NCI-H2081 treated with DMSO at 0.1 percent for 48 hours (cell line): ENCODE measurements at places on chromosomes 6 and 20.
A peak's percentile ranks its signal among the peaks of the same experiment; 100 is the strongest.

DNA sequence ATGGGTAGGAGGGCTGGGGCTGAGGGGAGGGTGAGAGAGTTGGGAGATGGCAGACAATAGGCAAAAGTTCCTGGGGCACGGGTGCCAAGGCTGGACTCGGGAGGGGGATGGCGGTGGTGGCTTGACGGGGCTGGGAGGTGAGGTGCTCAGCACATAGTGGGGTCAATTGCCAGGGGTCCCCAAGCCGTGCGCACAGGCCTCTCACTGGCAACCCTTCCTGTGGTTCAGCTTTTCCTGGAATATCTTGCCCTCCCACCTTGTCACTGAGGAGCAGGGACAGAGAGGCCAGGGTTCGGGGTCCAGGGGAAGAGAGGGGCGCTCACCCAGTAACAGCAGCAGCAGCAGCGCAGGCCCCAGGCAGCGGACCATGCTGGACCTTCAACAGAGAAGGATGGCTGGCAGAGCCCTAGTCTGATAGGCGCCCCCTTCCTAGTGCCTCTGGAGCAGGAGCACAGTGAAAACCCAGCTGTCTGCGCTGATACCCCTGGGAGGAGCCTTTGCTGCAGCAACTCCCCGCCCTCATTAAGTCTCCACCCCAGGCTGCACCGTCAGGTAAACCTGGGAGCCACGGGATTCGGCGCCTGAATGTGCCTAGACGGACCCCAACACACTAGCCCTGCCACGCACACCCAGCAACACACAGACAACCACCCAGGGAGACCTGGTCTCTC, at the start of gene GFRA4:
TSS of gene GFRA4 (minus strand) at position 369 of the 671 bp plus-strand sequence. CDS start at position 369, 0 bp downstream.
- no peak for DNase-seq

GRCh38 chr6:66993272-66993671, 1286.2 kb upstream of the EYS start:
- DNase-seq: no peak

DNA sequence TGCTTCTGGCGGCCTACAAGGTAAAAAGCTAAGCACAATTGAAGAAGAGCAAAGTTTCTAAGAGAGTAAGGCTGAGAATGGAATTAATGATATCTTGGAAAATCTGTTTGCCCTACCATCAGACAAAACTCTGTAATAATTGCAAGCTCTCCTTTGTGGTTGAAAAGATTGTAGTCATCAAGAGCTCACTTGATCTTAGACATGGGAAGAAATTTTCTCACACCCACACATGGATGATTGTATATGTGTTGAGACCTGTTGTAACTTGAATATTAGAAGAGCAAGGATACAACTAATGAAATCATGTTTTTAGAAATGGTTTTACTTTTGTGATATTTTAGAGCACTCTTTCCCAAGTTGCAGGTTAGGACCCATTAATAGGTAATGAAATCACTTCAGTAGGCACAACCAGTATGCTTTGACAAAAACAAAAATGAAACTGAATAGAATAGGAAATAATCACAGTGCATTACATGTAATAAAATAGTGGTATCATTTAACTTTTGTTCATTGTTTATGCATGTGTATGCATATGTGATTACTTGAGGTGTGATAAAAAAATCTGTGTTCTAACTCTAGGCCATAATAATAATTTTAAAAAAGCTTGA, 14.0 kb downstream of the DCBLD1 start:
- DNase-seq: no peak

- DNase-seq: no peak
These were observed 17.9 kb downstream of the CD40 start for GRCh38 chr20:46135856-46136633.

DNA sequence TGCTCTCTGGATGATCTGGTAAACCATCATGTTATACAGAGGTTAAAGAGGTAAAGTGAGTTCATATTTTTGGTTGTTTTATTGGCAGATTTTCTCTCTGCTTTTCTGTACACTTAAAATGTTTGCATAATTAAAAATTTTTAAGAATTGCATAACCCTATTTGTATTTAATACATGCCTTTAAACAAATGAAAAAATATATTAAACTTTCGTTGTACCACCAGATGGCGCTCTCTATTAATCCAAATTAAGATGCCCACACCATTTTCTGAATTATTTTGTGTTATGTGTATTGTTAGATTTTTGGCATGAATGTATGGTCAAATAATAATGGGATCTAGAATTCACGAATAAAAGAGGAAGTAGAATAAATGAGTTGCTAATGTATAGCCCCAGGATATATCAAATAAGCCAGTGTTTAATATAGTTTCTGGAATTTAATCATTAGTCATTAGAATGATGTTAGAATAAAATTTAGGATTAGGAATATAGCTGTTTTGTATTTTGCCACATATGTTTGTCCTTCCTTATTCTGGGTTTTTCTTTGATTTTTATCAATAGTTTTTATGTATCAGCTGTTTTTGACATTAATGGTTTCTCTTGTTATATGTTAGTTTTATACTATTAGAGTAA, 38.9 kb downstream of the SMAP1 start:
- no peak for DNase-seq

DNA sequence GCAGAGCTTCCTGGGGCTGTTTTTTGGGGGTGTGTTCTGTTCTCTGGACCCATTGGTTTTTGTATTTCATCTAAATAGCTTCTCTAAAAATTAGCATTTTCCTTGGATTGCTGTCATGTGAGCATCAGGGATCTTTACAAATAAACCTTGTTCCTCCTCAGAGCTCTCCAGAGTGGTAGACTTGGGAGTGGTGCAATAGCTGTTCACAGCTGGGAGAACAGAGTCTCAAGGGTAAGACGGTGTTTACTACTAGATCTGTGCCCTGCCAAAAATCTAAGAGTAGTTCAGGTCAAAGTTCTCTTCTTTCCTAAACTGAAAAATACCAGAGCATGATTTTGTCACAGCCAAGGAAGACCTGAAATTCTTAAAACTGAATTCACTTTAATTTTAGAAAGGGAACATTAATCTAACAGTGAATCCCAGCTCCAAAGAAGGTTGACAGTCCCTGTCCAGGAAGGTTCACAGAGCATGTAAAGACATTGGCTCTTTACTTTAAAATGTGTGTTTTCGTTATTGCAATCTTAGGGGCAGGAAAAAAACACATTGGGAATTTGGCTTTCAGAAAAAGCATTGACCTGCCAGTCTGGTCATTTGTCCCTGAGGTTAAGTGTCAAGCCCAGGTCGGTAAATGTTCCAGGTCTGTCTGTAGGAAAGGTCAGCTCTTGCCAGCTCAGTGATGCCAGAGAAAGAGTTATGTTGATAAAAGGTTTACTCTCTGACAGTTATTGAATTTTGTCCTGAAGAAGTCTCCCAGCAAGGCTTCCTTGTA, 43.3 kb downstream of the VAPB start:
- no peak for DNase-seq

GRCh38 chr6:167928111-167928510, 69.4 kb upstream of the KIF25 start:
- DNase-seq: no peak

GRCh38 chr6:12277386-12277785, 12.8 kb upstream of the EDN1 start:
- no peak for DNase-seq

DNA sequence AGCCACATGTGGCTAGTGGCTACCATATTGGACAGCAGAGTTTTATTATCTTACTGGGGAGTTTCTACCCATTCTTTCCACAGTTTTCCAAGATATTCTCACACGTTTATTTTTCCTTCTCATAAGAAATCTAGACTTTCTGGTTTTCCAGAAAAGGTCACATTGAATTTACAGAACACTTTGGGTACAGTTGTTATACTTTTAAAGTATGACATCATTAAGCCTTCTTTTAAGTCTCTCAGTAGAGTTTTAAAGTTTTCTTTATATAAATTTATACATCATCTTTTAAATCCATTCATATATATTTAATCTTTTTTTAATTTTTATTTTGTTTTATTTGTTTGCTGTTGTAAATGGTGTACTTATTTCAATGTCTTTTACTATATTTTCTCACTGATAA, 200.3 kb upstream of the QKI start:
- DNase-seq: no peak

GRCh38 chr6:28996844-28997510, 8.1 kb downstream of the ZNF311 start:
- DNase-seq: no peak

- DNase-seq: no peak
These were observed 142.9 kb upstream of the SALL4 start for GRCh38 chr20:51945177-51945576.

GRCh38 chr6:110822249-110822648, 7.0 kb upstream of the CDK19 start:
- no peak for DNase-seq

DNA sequence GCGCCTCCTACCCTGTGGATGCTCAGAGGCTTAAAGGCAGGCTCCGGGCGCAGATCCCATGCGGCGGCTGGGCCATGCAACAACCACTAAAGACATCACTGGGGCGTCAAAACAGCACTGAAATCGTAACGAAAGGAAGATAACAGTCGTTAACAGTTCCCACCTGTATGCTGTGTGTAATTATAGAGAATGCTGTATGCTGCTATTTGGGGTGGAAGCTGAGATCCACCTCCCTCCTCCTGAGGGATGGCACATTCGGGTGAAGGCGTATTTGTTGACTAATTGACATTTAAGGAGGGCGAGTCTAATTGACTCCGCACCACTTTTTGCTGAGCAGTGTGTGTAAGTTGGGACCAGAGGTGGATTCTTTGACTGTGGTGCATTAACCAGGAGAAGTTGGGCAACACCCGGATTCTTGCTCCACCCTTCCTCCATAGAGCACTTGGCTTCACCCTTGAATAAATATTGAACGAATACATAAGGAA, 687 bp downstream of the SLC35A1 start:
- DNase-seq: no peak

DNA sequence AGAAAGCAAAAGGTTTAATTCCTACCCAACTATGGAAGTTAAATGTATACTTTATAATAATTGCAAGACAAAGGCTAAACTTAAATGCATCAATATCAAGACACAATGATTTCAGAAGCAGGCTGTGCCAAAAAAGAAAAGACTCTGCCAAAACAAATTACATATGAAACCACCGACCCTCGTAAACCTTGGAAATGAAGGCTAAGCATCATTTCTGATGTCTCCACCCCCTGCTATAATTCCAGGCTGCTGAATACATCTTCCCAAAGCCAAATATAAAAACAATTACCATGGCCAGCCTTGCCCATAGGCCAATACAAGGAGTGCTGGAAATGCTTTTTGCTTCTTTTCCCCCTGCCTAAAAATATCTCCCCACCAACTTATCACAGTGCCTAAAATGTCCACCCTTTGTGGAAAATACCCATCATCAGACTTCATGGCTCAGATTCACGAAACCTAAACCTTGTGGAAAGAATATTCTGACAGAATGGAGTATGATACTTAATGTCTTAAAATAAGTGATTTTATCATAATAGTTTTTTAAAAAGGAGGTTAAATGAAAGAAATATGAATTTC, 37.4 kb downstream of the RCAN2 start:
- no peak for DNase-seq

GRCh38 chr6:130473886-130474285, 108.1 kb downstream of the TMEM200A start:
- DNase-seq: no peak

- DNase-seq: no peak
These were observed 170.2 kb downstream of the DOK5 start for GRCh38 chr20:54645445-54646155.

- no peak for DNase-seq
These were observed 45.5 kb upstream of the RNGTT start for GRCh38 chr6:89008815-89009374.

DNA sequence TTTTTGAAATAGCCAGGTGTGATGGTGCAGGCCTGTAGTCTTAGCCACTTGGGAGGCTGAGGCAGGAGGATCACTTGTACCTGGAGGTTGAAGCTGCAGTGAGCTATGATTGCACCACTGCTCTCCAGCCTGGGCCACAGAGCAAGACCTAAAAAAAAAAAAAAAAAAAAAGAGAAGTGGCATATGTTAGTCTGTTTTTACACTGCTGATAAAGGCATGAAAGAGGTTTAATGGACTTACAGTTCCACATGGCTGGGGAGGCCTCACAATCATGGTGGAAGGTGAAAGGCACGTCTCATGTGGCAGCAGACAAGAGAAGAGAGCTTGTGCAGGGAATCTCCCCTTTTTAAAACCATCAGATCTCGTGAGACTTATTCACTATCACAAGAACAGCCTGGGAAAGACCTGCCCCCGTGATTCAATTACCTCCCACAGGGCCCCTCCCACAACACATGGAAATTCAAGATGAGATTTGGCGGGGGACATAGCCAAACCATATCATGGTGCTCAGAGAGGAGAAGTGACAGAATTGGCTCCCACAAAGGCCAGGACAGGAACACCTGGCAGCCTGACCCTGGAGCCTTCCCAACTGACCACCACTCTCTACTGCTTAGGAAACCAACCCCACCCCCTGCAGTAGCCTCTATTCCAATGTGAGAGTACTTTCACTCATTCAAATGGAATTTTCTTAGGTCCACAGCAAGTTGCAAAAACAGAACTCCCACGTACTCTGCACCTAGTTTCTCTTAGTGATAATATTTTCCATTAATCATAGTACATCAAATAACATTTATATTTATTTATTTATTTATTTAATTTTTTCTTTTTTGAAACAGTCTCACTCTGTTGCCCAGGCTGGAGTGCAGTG, 29.8 kb downstream of the ARHGAP40 start:
- DNase-seq: no peak

- DNase-seq: peak; percentile 77
These were observed 18.8 kb downstream of the MRAP2 start for GRCh38 chr6:84052204-84052882.

DNA sequence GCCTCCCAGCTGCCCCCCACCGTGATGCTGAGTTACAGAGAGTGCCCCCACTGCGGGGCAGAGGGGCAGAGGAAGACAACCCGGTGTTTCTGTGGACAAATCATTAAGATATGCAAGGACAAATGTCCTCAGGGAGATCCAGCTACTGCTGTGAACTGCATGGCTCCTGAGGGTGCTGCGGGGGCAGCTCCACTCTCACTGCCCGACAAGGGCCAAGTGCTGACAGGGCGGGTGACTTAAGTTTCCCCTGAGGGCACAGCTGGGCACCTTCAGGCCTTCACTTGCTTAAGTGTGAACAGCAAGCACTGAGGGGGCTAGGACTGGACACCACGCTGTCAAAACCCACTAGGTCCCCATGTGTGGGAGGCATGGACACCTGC, 26.2 kb upstream of the TCFL5 start:
- no peak for DNase-seq

GRCh38 chr20:53480913-53481312, 112.7 kb downstream of the ZNF217 start:
- DNase-seq: no peak

DNA sequence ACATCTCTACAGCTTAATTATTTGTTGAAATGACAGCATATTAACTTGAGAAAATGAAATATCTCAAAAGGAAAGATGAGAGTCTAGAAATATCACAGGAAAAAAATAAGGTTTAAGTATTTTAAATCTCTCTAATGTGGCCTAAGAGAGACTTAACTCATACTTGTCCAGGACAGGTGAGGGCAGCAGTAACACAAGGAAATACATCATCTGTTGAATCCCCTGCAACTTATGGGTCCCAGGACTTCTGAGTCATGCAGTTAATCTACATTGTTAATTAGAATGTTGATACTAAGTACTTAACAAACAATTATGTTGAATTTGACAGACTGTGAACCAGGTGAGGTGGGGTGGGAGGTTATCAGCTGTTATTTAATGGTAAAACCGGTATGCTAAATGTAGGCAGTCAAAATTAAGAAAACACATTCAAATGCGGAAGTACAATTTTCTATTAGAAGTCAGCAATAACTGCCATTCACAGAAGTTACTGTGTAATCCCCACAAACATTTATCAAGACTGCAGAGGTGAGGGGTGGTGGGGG, 87.9 kb downstream of the CEP57L1 start:
- no peak for DNase-seq
